Upper lobe of left lung (tissue), 6 donors: ENCODE measurements at places on chromosomes 12 and 14. TPM values are rescaled to one million over a fixed set of nuclear protein-coding genes. Genes with fewer than 3 reads are reported as not detected.

- DNase-seq: no peak
Measured at GRCh38 chr12:95784915-95785314, 5.6 kb downstream of the NTN4 start.

GLIPR1L1 gene
- not detected for total RNA-seq

DNA sequence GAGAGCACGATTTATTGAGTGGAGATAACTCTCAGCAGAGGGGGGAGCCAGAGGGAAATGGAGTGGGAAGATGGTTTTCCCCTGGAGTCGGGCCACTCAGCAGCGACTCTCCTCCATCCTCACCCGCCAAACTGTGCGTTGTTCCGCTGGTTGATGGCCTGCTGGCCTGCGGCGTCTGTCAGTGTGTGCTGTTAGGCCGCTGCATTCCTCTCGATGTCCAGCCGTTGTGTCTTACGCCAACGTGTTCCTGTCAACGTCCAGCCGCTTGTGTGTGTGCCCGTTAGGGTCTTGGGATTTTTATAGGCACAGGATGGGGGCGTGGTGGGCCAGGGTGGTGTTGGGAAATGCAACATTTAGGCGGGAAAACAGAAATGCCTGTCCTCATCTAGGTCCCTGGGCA lies 69.2 kb downstream of the PTPRQ start:
- peak; percentile 43 for DNase-seq

DNA sequence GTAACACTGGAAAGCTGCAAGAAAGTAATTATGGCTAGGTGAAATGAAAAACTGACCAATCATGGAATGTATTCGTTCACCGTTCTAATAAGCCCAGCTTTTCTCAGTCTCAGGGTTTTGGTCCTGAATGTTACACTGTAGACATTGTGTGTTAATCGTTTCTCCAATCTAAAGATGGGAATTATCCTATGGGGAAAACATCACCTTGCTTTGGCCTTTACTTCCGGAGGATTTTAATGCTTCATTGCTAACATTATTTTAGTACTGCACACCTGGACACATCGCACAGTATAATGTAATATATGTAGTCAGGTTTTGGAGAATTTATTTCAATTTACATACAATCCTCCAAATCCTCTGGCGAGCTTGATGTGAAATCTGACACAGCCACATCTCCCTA lies 1.2 kb upstream of the TRHDE start:
- no peak for DNase-seq

- no peak for DNase-seq
Measured at GRCh38 chr14:94161981-94162380, 12.1 kb upstream of the PPP4R4 start.
